ENCODE measurements at places on chromosomes 5 and 9. TPM values are rescaled to one million over a fixed set of nuclear protein-coding genes. Genes with fewer than 3 reads are reported as not detected.

Gene BTNL9
- not detected for total RNA-seq

Gene TAL2
- not detected for total RNA-seq

Gene STPG3
- total RNA-seq, result not detected

Gene GPR21
- total RNA-seq, result 0.94 TPM

Gene ZNF883
- 0.35 TPM for total RNA-seq

Gene LRRC19
- total RNA-seq, result not detected

Gene EIF4E1B
- total RNA-seq, result not detected

Gene SGCD
- total RNA-seq, result not detected

Gene PTGDS
- total RNA-seq, result 22.1 TPM

DNA sequence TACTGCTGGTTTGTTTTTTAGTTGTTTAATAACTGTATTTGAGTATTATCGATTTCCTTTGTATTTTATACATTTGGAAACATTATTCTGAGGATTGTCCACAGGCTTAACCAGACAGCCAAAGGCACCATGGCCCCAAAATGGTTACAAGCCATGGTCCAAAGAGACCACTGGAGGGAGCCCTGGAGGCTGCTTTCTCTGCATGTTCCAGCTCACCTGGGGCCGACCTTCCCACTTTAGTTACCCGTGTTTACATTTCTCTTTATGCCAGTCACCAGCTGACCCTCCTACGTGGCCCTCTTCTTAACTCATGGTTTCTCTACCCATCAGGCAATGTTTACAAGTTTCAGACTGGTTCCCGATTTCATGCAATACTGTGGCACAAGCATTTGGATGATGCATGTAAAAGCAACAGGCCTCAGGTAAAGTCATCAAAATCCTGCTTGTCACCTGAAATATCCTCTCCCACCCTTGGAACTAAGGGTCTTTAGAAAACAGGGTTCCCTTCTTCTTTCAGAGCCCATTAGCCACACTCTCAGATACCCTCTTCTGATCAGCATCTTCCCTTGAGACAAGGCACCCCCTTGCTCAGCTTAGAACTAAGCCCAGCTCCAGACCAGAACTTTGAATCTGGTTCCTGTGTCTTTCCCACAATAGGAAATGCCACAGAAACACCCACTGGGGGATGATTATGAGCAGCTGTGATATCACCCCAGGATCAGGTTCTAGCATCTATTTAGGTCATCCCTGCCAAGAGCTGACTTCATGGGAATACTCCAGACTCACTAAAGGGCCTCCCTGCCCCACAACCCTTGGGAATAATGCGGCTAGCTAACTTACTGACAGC lies 49.9 kb upstream of the GARNL3 start:
- no peak overlapping the region for H3K27ac ChIP-seq
- no peaks in the 10 kb centered on the region for H3K36me3 ChIP-seq
- peaks cover 1% of the 10 kb centered on the region for H3K4me1 ChIP-seq
- H3K4me3 ChIP-seq, result no peak overlapping the region

GRCh38 chr5:163384669-163385068 lies 52.7 kb upstream of the CCNG1 start:
- H3K27ac ChIP-seq, result no peak overlapping the region
- DNase-seq, result no peak
- no peaks in the 10 kb centered on the region for H3K4me1 ChIP-seq
- H3K4me3 ChIP-seq, result no peak overlapping the region
- peaks cover 3% of the 10 kb centered on the region for H3K27me3 ChIP-seq

- DNase-seq, result no peak
- H3K36me3 ChIP-seq, result peaks cover 33% of the 10 kb centered on the region
- H3K4me3 ChIP-seq, result no peak overlapping the region
- H3K27me3 ChIP-seq, result no peaks in the 10 kb centered on the region
Observed at GRCh38 chr5:151067632-151068432, 13.0 kb downstream of the TNIP1 start.

GRCh38 chr5:36009698-36010097 lies 18.5 kb upstream of the UGT3A1 start:
- no peaks in the 10 kb centered on the region for H3K27me3 ChIP-seq
- H3K27ac ChIP-seq, result no peak overlapping the region
- no peaks in the 10 kb centered on the region for H3K4me1 ChIP-seq
- no peak for DNase-seq

- no peaks in the 10 kb centered on the region for H3K27me3 ChIP-seq
- no peaks in the 10 kb centered on the region for H3K36me3 ChIP-seq
- H3K4me1 ChIP-seq, result peaks cover 8% of the 10 kb centered on the region
- DNase-seq, result no peak
Observed at GRCh38 chr9:126298063-126298801, 28.4 kb upstream of the MVB12B start.

DNA sequence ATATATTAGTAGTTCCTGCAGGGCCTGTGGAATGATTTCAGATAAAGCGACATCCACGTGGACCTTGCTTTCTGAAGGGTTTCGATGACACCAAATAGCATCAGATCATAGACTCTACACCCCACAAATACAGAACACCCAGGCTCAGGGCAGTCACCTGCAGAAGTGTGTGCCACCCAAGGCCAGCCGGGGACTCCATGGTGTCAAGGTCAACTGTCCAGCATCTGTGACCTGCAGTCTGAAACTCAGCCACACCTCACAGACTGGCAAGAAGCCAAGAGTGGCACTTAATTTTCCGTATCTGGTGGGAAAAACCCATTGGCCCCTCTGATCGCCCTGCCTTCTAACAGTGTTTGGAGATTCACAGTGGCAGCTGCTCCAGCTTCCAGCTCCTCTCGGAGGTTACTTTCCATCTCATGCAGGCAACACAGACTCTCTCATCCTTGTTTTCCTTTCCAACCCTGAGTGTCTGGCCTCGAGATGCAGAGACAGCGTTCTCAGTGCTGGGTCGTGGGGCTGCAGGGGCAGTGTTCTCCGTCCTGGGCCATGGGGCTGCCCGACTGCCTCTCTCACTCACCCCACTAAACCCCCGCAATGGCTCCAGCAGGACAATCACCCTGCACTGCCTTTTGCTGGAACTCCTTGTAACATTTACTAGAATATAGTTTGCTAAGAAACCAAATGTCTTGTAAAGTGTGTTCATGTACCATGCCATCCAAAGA lies 221.9 kb downstream of the IRX2 start:
- no peak for DNase-seq
- no peaks in the 10 kb centered on the region for H3K36me3 ChIP-seq
- no peaks in the 10 kb centered on the region for H3K4me1 ChIP-seq

GRCh38 chr9:9498846-9499245 lies 1114.0 kb downstream of the PTPRD start:
- no peak overlapping the region for H3K4me3 ChIP-seq
- no peak overlapping the region for H3K27ac ChIP-seq
- H3K4me1 ChIP-seq, result no peaks in the 10 kb centered on the region
- no peak for DNase-seq
- no peaks in the 10 kb centered on the region for H3K36me3 ChIP-seq
- H3K27me3 ChIP-seq, result no peaks in the 10 kb centered on the region

GRCh38 chr5:140038373-140038957 lies 4.6 kb downstream of the NRG2 start:
- no peak for DNase-seq
- no peak overlapping the region for H3K4me3 ChIP-seq
- H3K27ac ChIP-seq, result no peak overlapping the region
- peaks cover 78% of the 10 kb centered on the region for H3K27me3 ChIP-seq
- no peaks in the 10 kb centered on the region for H3K36me3 ChIP-seq
- peaks cover 10% of the 10 kb centered on the region for H3K4me1 ChIP-seq

GRCh38 chr9:97966493-97966892 lies 16.6 kb upstream of the ANP32B start:
- H3K27ac ChIP-seq, result no peak overlapping the region
- peaks cover 11% of the 10 kb centered on the region for H3K27me3 ChIP-seq
- no peak for DNase-seq
- H3K36me3 ChIP-seq, result no peaks in the 10 kb centered on the region

DNA sequence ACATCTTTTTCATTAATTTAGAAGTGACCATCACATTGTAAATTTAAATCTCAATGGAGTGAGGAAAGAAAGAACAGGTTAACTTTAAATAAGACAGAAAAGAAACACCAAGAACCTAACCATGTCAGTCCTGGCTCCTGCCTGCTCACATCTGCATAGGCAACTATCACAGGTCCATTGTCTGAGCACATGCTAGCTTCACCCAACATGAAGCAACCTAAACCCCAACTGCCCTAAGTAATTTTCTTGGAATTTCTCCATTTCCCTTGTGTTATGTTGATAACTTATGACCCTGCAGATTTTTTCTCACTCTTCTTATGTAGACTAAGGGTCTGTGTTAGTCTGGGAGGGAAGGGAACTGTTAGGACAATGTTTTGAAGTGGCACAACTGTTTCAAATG lies 2205.8 kb upstream of the ACO1 start:
- H3K36me3 ChIP-seq, result no peaks in the 10 kb centered on the region
- H3K27me3 ChIP-seq, result no peaks in the 10 kb centered on the region
- no peak for DNase-seq

DNA sequence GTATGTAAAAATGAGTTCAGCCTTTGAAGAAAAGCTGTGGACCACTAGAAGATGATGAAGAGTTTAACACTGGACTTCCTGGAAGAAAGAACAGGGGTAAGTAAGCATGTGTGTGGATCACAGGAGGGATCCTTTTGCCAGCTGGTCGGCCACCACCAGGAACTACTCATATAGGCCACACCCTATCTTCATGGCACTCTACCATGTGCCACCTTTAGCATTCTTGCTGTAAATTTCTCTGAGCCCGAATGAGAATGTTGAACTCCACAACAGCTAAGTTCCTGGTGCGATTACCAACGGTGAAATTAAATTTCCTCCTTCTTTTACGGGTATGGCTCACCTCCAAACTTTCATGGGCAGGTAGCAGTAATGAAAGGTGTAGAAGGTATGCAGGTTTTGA lies 102.3 kb downstream of the ATP10B start:
- H3K27me3 ChIP-seq, result peaks cover 8% of the 10 kb centered on the region
- H3K27ac ChIP-seq, result no peak overlapping the region
- DNase-seq, result no peak
- peaks cover 5% of the 10 kb centered on the region for H3K4me1 ChIP-seq
- no peaks in the 10 kb centered on the region for H3K36me3 ChIP-seq

- H3K4me3 ChIP-seq, result no peak overlapping the region
- DNase-seq, result no peak
- H3K36me3 ChIP-seq, result no peaks in the 10 kb centered on the region
- no peak overlapping the region for H3K27ac ChIP-seq
Observed at GRCh38 chr5:140591747-140592372, 27.2 kb downstream of the SLC35A4 start.

- DNase-seq, result no peak
- no peak overlapping the region for H3K4me3 ChIP-seq
- no peaks in the 10 kb centered on the region for H3K4me1 ChIP-seq
- H3K36me3 ChIP-seq, result no peaks in the 10 kb centered on the region
Observed at GRCh38 chr5:168995024-168995423, 305.9 kb downstream of the SLIT3 start.

- H3K27ac ChIP-seq, result no peak overlapping the region
- no peaks in the 10 kb centered on the region for H3K4me1 ChIP-seq
- H3K4me3 ChIP-seq, result no peak overlapping the region
- no peak for DNase-seq
Observed at GRCh38 chr9:90054810-90055209, 450.0 kb downstream of the GADD45G start.

- H3K36me3 ChIP-seq, result peaks cover 54% of the 10 kb centered on the region
- no peaks in the 10 kb centered on the region for H3K27me3 ChIP-seq
- H3K27ac ChIP-seq, result no peak overlapping the region
Observed at GRCh38 chr5:109370343-109370742, 39.4 kb downstream of the PJA2 start.

GRCh38 chr5:11477786-11478185 lies 426.5 kb downstream of the CTNND2 start:
- H3K36me3 ChIP-seq, result no peaks in the 10 kb centered on the region
- no peak for DNase-seq
- no peaks in the 10 kb centered on the region for H3K27me3 ChIP-seq
- no peak overlapping the region for H3K4me3 ChIP-seq
- no peaks in the 10 kb centered on the region for H3K4me1 ChIP-seq
- H3K27ac ChIP-seq, result no peak overlapping the region

GRCh38 chr5:125829349-125829748 lies 593.9 kb upstream of the GRAMD2B start:
- H3K36me3 ChIP-seq, result no peaks in the 10 kb centered on the region
- DNase-seq, result no peak
- H3K27me3 ChIP-seq, result no peaks in the 10 kb centered on the region
- no peaks in the 10 kb centered on the region for H3K4me1 ChIP-seq

GRCh38 chr5:55554585-55555202 lies 19.9 kb upstream of the PLPP1 start:
- H3K27ac ChIP-seq, result no peak overlapping the region
- H3K36me3 ChIP-seq, result peaks cover 2% of the 10 kb centered on the region
- H3K27me3 ChIP-seq, result peaks cover 11% of the 10 kb centered on the region
- peaks cover 3% of the 10 kb centered on the region for H3K4me1 ChIP-seq
- H3K4me3 ChIP-seq, result no peak overlapping the region

DNA sequence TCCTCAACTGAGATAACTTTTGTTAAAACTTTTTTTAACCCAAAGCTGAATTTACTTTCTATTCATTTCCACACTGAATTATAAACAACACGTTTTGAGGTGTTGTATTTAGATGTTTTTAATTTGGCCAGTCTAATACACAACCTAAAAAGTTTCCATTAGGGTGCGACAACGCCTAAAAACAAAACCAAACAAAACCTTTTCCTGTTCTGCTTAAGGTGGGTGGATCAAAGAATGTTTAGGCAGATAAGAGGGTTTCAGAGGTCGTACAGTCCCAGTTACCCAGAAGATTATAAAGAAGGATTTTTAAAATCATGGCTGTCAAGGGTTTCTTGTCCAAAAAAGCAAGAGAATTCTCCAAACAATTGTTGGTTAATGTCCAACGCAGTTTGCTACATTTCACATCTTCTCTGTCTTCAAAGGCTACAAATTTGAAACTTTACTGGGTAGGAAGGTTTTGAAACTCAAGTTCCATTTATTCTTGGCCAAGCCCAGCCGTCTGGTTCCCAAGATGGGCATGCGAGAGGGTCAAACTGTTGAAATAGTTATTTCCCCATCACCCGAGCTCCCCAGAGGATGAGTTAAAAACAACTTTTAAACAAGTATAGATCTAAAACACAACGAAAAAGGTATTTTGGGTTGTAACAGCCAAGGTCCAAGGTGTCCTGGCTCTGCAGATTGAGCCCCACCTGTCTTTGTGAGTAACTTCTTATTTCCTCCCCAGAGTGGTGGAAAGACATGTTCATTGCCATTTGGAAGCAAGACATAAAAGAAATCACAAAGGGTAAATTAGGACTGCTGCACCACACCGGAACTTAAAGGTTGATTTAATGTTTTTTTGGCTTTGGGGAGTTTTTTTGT lies 122.8 kb upstream of the MAP3K1 start:
- H3K4me3 ChIP-seq, result peak overlapping the region; percentile 47
- peaks cover 87% of the 10 kb centered on the region for H3K4me1 ChIP-seq
- peak; percentile 26 for DNase-seq
- H3K27me3 ChIP-seq, result no peaks in the 10 kb centered on the region

DNA sequence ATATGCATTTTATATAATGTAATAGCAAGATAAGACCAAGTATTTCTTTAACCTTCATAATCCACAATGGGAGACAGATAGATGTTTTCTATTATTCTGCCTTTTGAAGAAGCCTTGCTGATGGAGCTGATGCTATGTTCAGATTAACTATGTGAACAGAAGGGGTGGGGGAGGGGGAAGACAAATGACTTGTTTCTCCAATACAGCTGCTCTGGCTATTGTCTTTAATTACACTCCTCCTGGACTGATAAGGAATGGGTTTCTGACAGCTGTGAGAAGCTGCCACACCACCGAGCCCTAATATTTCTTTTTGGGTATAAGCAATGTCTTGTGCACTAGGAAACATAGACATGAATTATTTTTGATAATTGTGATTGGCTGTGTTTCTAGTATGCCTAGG lies 62.0 kb downstream of the CAVIN4 start:
- H3K4me3 ChIP-seq, result no peak overlapping the region
- H3K27ac ChIP-seq, result no peak overlapping the region
- H3K27me3 ChIP-seq, result no peaks in the 10 kb centered on the region
- H3K36me3 ChIP-seq, result no peaks in the 10 kb centered on the region
- DNase-seq, result no peak

All from activated CD4-positive, alpha-beta T cell treated with anti-CD3 and anti-CD28 coated beads, Interleukin-2, amount 10 ng/mL, durations not matched to agents 7 days and 5 days (primary cell).